ENCODE measurements at places on chromosomes 4 and X.

GRCh38 chr4:39700554-39700953 is 2.6 kb downstream of the UBE2K start:
- no peak for DNase-seq

DNA sequence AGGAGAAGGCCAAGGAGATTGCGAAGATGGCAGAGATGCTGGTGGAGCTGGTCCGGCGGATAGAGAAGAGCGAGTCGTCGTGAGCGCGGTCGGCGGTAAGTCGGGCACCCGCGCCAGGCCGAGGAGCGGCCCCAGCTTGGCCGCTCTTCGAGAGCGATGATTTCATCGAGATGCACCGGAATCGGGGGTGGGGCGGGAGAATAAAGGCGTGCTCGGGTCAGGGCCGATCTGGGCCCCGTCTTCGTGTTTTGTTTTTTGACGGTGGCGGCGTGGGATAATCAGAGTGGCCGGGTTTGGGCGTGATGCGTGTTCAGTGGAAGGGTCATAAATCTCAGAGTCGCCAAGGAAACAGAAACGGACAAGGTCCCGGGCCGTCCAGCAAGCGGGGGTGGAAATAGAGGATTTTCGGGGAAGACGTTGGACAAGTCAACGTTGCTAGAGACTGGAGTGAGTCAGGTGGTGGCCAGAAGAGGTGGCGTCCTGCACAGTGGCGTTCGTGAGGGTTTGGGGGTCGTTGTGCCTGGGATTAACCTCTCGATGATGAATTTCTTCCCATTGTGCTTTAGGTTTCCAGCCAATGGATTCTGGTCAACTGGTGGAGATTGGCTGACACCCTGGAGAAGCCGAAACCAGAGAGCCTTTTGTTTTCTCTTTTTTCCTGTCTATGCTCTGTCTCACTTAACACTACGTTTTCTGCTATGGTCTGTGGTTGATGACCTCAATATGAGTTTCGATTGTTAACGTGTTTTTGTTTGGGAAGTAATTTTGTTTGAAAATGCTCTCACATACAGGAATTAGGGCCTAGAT is 882 bp downstream of the MRFAP1 start:
- DNase-seq = no peak

DNA sequence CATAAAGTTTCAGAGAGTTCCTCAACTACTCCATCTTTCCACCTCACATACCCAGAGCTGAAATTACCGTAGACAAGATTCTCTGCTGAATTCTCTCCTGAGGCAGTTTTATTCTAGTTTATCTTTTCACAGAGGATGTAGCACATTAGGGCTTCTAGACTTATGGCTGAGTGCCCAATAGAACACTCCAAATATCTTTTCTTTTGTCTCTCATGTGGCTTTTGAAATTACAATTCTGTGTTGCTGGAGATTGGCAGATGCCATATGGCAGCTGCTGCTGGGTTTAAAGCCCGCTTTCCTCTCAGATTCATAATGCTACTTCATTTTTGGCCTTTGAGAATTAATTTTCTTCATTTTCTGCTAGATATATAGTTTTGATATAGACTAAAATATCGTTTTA is 107.6 kb upstream of the BANK1 start:
- no peak for DNase-seq

- no peak for DNase-seq
Observed at GRCh38 chr4:113462286-113462685, 299.3 kb downstream of the CAMK2D start.

DNA sequence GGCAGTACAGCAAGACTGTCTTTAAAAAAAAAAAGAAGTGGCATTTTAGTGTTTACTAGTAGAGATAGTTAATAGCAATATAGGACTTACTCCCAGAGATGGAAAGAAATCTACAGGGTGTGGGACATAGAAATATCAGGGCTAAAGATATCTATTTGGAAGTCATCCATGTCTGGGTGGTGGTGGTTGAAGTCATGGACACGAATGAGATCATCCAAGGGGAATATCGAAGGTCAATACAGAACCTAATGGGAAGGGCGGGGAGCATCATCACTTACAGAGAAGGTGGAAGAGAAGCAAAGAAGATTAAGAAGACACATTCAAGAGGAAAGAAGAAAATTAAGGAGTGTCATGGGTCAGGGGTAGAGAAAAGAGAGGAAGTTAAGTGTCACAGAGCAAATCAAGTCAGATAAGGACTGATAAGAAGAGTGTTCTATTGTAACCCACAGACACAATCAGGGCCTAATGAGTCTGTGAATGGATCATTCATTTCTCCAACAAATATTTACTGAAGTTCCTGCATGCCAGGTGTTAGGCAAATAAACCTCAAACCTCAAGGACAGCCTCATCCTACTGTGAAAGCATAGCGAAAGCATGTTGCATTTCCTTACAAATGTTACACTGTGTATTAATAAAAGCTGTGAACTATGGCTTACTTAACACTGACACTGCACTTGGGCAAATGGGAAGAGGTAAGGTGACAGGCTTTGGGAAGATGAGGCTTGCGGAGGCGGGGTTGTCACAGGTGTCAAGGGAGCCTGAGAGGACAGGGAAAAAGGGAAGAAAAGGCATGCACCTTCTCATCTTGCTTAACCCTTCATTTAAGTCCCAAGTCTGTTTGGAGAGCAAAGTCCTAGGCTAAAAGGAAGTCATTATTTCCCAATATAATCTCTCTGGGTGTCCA is 65.3 kb downstream of the ELOVL6 start:
- no peak for DNase-seq

- DNase-seq = no peak
Observed at GRCh38 chrX:117092641-117093040, 629.9 kb upstream of the CT83 start.

- DNase-seq = no peak
Observed at GRCh38 chr4:74021601-74022000, 16.9 kb downstream of the CXCL3 start.

- no peak for DNase-seq
Observed at GRCh38 chr4:4639370-4639769, 97.5 kb upstream of the STX18 start.

- no peak for DNase-seq
Observed at GRCh38 chrX:46704767-46705386, 54.0 kb downstream of the SLC9A7 start.

- no peak for DNase-seq
Observed at GRCh38 chr4:75679876-75680575, 6.8 kb upstream of the G3BP2 start.

- DNase-seq = no peak
Observed at GRCh38 chr4:137659431-137659830, 127.1 kb upstream of the PCDH18 start.

DNA sequence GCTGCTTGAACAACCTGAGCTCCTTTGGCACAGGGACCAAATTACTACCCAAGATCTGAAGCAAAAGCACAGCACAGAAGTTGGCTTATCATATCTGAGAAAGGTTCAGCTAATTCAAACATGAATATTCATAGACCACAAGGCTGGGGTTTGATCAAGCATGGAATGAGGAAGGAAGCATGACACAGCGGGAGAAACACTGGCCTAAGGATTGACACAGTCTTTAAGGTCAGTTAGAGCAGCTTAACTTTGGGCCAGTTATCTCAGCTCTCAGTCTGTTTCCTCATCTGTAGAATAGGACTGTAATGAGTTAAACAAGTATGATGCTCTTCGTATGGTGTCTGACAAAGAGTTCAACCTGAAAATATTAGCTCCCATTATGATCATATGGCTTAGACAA is 88.5 kb upstream of the CBR4 start:
- no peak for DNase-seq

DNA sequence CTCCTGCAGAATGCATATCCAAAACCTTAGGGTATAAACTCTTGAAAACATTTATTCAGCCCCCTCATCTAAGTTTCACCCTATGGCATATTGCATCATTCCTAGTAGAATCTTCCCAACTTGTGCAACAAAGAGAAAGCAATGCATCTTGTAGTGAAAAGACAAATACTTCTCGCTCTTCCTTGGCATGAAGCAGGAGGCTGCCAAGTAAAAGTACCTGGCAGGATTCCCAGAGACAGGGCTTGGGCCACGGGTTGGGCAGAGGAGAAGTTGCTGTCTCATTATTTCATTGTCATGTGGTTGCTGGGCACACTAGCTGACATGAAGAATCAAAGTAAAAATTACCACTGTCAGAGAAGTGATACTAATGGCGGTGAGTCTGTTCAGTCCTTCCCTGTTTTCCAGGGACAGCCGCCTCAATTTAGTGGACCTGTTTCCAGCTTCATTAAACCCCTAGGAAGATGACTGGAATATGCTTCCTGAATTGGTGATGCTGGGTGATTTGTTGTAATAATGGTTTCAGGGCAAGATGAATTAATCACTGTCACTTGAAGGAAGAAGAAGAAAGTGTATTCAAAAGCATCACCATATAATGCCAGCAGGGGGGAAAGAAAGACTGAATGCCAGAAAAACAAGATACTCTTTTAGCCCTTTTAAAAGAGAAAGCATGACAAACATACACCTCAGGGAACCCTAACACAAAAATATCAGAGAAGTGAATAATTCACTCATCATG is 380.5 kb upstream of the IGFBP7 start:
- no peak for DNase-seq

DNA sequence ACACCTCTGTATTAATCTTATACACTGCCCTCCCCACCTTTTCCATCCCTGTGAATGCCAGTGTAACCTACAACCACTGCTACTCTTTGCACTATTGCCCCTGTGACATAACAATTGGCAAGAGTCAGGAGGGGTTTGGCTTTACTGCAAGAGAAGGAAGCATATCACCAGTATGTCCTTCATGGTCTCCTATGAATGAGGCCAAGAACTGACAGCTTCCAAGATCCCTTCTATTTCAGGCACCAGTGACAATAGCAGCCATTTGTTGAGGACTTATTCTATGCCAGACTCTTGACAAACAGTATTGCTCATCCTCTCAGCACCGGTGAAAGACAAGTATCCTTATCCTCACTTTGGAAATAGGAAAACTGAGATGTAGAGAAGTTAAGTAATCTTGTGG is 363.9 kb downstream of the MID1IP1 start:
- DNase-seq = no peak

- DNase-seq = no peak
Observed at GRCh38 chr4:19940861-19941260, 310.8 kb upstream of the SLIT2 start.

- DNase-seq = no peak
Observed at GRCh38 chr4:1939664-1940509, 68.7 kb downstream of the NSD2 start.

GRCh38 chr4:168516841-168517240 is 20.0 kb downstream of the PALLD start:
- no peak for DNase-seq

DNA sequence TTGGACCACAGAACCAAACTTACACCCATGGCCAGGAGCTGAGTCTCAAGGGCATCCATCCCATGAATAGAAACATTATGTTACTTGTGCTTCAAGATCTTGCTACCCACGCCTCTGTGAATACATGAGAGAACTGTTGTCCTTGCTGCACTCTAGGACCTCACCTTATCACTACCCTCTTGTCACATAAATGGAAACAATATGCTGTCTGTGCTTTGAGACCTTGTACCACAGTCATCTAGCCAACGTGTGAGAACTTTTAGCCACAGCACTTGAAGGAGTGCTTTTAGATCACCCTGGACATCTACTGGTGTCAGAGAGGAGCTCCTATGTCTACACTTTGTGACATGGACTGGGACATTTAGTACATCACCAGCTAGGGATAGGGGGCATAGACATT is 30.7 kb upstream of the HUWE1 start:
- DNase-seq = no peak

DNA sequence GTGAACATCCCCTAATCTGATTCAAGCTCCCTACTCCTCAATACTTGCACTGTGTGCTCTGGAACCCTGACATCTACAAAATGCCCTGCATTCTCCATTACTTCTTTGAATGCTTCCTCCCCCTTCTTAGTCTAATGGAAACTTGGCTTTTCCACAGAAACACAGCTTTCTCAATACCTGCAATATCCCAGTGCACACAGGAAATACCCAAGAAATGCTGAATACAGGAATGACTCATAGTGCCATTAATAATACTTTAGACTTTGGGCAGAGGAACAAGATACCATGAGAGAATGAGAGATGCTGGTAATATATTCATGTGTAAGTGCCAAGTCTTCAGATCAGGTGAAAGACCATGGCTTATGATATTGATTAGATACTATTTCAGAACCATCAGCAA is 5.6 kb downstream of the QRFPR start:
- no peak for DNase-seq

DNA sequence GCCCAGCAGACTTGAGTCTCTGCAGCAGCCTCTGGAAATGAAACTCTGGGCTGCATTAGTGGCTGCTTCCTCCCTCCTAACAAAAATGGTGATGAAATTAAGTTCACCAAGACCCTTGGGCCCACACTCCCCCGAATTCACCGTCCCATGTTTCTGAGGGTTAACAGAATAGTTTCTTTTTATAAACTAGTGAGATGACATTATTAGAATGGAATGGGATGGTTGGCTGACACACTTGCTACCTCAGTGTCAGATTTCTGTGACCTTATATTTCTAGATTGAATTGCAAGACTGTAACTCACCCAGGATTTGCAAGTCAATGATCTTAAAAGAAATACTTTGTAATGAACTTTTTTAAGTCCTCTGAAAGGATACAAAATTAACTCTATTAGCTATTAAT is 127.1 kb downstream of the SHROOM3 start:
- DNase-seq = no peak

DNA sequence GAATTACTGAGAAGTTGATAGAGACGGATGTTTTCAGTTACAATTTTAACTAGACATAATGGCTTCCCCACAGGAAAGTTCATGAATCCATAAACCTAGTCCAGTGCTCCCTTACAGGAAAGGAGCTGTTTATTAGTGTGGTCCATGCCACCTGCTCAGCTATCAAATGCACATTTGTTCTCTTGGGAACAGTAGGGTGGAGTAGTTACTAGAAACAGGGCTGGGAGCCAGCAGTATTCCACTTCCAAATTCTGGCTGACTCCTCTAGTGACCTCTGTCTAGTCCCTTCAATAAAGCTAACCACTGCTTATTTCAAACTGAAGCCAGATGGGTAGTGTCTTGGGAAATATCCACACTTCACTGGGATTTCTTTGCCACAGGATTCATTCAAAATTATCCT is 88.4 kb upstream of the TLL1 start:
- no peak for DNase-seq

DNA sequence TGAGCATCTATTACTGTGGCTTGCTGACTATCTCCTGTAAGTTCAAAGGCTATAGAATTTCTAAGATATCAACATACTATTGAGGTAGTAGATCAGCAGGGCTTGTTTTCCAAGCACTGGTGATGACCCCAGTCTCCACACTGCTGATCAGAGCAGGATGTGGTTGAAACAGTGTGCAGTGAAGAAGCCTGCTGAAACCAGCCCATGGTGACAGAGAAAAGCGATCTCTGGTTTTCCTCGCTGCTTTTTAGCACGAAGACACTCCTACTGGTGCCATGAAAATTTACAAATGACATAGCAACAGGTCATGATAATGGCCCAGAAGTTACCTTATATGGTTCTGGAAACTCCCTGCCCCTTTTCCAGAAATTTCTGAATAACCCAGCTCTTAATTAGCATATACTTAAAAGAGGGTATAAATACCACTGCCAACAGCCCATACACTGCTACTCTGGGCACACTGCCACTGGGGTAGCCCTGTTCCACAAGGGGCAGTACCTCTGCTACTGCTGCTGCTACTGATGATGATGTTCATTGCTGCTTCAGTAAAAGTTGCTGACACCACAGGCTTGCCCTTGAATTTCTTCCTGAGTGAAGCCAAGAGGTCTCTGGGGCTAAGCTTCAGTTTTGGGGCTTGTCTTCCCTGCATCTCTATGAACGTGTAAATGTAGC is 1689.5 kb upstream of the PCDH10 start:
- no peak for DNase-seq
